ENCODE measurements at places on chromosomes 3 and 15.

DNA sequence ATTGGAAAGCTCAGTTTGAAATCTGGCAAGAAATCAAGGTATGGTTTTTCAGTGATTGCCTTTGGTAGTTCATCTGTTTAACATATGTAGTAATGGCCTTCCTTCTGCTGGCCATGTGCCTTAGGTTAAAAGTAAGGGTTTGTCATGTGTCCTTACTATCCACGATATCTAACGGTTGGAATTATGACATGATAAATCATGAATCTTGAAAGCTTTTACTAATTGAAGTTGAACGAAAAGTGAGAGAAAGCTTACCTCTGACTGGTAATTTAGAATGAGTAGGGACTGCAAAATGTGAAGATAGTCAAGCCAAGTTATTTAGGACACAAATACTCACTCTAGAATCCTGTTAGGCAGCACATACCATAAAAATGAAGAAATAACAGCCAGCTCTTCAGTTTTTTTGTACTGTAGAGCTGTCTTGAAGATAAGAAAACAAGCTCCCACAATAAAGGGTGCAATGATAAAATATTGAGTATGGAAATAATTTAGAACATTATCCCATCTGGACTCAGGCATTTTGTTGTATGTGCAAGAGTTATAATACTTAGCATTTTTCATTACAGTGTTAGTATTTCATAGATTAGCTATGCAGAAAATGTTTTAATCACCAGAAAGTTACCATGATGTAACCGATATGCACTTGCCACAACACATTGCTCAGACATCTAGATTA lies 303.4 kb downstream of the ZNF385D start:
- no peak for DNase-seq

DNA sequence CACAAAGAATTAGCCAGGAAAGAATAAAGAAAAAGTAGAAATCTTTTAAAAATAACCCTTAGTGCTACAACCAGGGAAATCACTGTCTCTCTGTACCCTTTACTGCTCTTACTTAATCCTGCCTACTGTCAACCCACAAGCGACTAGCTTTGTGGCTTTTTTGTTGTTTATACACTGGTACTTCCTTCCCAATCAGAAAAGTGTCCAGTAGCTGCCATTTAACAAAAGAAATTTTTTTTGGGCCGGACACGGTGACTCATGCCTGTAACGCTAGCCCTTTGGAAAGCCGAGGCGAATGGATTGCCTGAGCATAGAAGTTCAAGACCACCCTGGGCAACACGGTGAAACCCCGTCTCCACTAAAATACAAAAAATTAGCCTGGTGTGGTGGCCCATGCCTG lies 13.8 kb upstream of the FAM219B start:
- DNase-seq: no peak

GRCh38 chr3:192413461-192413860 lies 313.9 kb downstream of the FGF12 start:
- no peak for DNase-seq

- peak; percentile 64 for DNase-seq
Observed at GRCh38 chr3:17151598-17152373, 267.0 kb downstream of the PLCL2 start.

- DNase-seq: no peak
Observed at GRCh38 chr3:61315871-61316270, 64.6 kb upstream of the FHIT start.

DNA sequence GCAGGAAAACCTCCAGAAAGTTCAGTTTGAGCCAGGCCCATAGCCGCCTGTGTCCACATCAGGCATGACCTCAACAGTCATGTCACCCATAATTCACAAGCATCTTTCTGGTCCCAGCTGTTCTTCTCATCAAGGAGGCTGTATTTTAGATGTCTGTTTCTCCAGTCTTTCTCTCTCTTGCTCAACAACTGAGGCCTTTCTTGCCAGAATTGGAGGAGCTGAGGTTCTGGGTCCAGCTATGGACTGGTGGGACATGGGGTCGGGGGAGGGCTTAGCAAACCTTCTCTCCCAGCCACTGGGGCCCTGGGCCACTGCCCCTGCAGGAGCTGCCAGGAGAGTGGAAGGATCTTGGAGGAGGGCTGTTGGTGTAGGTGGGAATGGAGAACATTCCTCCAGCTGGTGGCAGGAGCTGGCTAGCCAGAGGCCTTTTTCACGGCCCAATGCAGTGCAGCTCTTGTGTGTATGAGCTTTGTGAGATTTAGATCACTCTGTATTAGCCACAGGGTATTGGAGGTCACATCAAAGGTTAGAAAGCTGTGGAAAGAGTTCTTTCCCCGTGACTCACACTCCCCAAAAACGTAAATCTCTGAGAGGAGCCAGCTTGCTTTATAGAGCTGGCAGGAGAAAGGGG lies 23.5 kb downstream of the MAGEF1 start:
- no peak for DNase-seq

- DNase-seq: no peak
Observed at GRCh38 chr15:33476076-33476475, 165.3 kb downstream of the RYR3 start.
